Vein endothelial cell (primary cell): ENCODE measurements at places on chromosomes 1 and 21. TPM values are rescaled to one million over a fixed set of nuclear protein-coding genes. Genes with fewer than 3 reads are reported as not detected.

The NUF2 gene
- total RNA-seq: 8.5 and 23.5 TPM in 2 replicates

The KRTAP20-3 gene
- total RNA-seq: not detected in 2 replicates

The UBXN10 gene
- under 0.01 TPM in 1 of 2 replicates, not detected in the other for total RNA-seq

The TDRD5 gene
- not detected in 2 replicates for total RNA-seq

The BRDT gene
- not detected in 2 replicates for total RNA-seq

The ANP32E gene
- total RNA-seq: 18.6 and 25.7 TPM in 2 replicates

The NBPF10 gene
- total RNA-seq: 0.38 and 0.98 TPM in 2 replicates

The LCE2A gene
- total RNA-seq: not detected in 2 replicates

The FCRL2 gene
- not detected in 2 replicates for total RNA-seq
